Ovary (tissue), 10 donors: ENCODE measurements at places on chromosomes 6 and 20. TPM values are rescaled to one million over a fixed set of nuclear protein-coding genes. Genes with fewer than 3 reads are reported as not detected.

DNA sequence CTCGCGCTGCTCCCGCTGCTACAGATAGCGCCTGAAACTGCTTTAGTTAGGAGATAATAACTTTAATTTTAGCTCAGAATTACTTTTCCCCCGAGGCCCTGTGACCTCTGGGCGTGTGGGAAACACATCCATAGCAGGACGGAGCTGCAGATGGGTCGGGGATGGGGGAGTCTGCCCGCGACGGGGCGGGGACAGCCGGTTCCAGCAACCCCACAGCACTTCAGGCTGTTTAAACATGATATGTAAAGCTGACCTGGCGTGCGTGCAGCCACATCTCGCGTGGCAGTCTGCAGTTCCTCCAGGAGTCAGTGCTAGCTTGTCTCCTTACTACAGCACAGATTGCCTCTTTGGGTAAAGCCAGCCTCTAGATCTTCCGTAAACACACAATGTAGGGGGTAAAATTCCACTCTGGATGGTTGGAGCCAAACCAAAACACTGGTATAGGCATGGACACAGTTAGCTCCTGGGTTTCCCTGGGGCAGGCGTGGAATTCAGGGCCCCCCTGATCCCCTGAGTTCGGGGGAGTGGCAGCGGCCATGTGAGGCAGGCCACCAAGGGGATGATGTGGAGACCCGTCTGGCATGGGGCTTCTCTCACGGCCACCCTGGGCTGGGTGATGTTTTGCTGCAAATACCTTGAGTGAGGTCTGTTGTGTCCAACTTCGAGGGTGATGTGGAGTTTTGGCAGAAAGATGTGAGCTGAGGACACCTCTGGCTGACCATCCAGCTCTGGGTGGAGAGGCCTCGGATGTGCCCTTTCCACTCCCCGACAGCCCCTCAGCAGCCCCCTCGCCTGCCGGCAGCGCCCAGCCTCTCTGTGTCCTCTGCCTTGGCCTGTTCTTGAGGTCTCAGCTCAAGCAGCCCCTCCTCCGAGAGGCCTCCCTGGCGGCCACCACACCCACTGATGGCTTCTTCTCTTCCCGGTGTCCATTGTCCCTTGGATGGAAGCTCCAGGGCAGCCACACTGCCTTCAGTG lies 214.5 kb downstream of the TAF4 start:
- H3K27me3 ChIP-seq: no peaks in the 10 kb centered on the region
- H3K4me1 ChIP-seq: no peaks in the 10 kb centered on the region
- no peaks in the 10 kb centered on the region for H3K36me3 ChIP-seq
- no peak overlapping the region for H3K4me3 ChIP-seq

GRCh38 chr6:105964979-105965760 lies 121.0 kb upstream of the PRDM1 start:
- H3K4me3 ChIP-seq: no peak overlapping the region
- no peaks in the 10 kb centered on the region for H3K4me1 ChIP-seq
- H3K27me3 ChIP-seq: no peaks in the 10 kb centered on the region
- no peak overlapping the region for H3K27ac ChIP-seq
- DNase-seq: no peak

GRCh38 chr6:82419132-82419581 lies 55.5 kb downstream of the TPBG start:
- no peaks in the 10 kb centered on the region for H3K36me3 ChIP-seq
- H3K27ac ChIP-seq: no peak overlapping the region
- H3K4me1 ChIP-seq: no peaks in the 10 kb centered on the region
- H3K27me3 ChIP-seq: no peaks in the 10 kb centered on the region
- DNase-seq: no peak
- no peak overlapping the region for H3K4me3 ChIP-seq

DNA sequence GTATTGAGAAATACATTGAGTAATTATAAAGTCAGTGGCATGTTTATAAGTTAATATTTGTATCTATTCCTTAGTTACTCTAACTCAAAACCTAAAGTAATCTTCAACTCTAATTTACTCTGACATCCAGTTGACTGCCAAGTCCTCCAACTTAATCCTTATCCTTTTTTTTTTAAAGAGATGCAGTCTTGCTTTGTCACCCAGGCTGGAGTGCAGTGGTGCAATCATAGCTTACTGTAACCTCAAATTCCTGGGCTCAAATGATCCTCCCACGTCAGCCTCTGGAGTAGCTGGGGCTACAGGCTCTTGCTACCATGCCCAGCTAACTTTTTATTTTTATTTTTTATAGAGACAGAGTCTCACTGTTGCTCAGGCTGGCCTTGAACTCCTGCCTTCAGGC lies 24.4 kb downstream of the PTPN1 start:
- H3K27ac ChIP-seq: no peak overlapping the region
- H3K27me3 ChIP-seq: no peaks in the 10 kb centered on the region
- H3K4me3 ChIP-seq: no peak overlapping the region

- H3K4me3 ChIP-seq: no peak overlapping the region
- H3K27ac ChIP-seq: no peak overlapping the region
- peaks cover 2% of the 10 kb centered on the region for H3K4me1 ChIP-seq
- no peak for DNase-seq
These were observed 103.7 kb downstream of the MYO6 start for GRCh38 chr6:75852721-75853120.

GRCh38 chr6:41548098-41548840 lies 2.1 kb downstream of the FOXP4 start:
- no peak for DNase-seq
- no peak overlapping the region for H3K27ac ChIP-seq
- no peaks in the 10 kb centered on the region for H3K36me3 ChIP-seq

DNA sequence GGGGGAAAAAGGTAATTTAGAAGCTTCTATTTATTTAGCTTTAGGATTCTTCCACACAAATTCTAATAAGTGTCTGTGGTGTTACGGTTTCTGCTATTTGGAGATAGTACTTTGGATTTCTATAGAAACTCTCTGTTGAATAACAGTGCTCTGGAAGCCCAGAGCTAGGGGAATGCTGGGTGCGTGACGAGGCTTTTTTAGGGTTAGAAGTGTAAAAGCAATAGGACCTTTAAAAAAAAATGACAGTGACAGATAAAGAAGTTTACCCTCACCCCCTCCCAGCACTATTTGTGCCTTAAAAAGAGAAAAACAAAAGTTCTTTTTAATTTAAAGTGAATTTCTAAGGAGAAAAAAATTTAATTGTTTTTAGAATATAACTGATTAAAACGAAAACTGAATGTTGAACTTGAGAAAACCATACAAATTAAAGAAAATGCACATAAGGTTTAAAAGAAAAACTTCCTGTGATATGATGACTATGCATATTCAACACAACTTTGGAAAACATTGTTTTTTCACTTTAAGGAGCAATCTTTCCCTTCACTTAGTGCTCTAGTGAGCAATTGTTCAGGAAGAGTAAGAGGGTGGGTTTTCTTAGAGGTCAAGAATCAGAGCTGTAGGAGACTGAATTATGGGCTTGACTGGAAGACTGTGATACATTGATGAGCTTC lies 89.6 kb upstream of the RIPOR2 start:
- H3K4me1 ChIP-seq: no peaks in the 10 kb centered on the region
- DNase-seq: no peak
- H3K4me3 ChIP-seq: no peak overlapping the region
- no peaks in the 10 kb centered on the region for H3K36me3 ChIP-seq
- H3K27ac ChIP-seq: no peak overlapping the region
- no peaks in the 10 kb centered on the region for H3K27me3 ChIP-seq

DNA sequence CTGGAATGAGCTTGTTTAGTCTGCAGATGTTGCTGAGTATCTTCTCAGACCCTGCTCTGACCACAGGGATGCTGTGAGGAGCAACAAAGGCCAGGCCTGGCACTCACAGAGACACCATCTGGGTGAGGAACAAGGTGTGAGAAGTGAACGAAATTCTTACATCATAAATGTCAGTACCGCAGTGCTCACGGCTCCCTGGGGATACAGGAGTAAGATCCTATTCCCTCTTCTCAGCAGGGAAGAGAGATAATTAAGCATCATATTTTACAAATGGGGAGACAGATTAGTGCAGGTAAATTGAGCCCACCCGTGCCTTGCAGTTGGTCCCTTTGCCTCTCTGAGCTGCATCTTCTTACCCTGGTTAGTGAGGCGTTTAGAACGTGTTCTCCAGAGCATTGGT lies 106.2 kb downstream of the DTD1 start:
- no peaks in the 10 kb centered on the region for H3K27me3 ChIP-seq
- DNase-seq: no peak
- H3K36me3 ChIP-seq: no peaks in the 10 kb centered on the region
- no peak overlapping the region for H3K4me3 ChIP-seq
- H3K27ac ChIP-seq: no peak overlapping the region

DNA sequence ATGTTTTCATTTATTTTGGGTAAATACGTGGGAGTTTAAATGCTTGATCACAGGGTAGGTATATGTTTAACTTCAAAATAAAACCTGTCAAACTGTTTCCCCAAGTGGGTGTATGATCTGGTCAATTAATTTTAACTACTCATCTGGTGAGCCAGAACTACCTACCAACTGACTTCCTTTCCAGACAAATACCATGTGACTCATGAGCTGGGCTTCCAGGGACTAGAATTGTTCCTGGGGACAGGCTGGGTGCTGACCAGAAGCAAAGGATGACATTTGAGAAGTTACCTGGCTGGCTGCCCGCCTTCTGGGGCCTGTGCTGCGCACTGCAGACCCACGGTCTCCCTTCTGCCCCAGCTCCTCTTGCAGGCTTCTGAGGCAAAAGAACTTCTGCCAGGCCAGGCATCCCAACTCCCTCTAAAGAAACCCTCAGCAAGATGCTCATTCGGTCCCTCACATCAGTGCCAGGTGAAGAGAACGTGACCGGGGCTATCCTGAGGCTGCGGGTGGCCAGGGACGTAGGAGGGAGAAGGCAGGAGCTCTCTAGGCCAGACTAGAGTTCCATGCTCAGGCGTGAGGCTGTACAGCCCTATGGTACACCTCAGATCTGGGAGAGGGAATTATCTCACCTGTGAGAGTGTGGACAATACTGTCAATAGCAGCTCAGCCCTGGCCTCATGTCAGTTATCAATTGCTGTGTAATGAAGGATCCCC lies 103.6 kb downstream of the JPH2 start:
- H3K36me3 ChIP-seq: no peaks in the 10 kb centered on the region
- H3K4me1 ChIP-seq: peaks cover 1% of the 10 kb centered on the region
- no peaks in the 10 kb centered on the region for H3K27me3 ChIP-seq
- no peak overlapping the region for H3K4me3 ChIP-seq
- H3K27ac ChIP-seq: no peak overlapping the region

DNA sequence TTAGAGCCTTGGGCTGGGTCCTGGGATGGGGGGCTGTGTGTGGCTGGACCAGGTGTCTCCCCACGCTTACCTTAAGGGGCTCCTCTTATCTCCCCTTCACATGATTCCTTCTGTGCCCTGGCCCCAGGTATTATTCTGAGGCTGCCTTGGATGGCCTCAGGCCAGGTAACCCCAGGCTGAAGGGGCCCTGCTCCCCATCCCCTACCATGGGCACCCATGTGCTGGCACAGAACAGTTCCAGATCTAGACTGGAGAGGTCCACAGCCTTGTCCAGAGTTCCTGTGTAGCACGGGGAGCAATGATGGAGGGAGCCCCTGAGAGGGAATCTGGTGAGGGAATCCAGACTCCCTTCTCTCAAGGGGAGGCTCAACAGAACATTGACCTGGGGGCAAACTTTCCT lies 32.1 kb downstream of the MOCS1 start:
- H3K4me3 ChIP-seq: no peak overlapping the region
- H3K4me1 ChIP-seq: no peaks in the 10 kb centered on the region
- H3K27ac ChIP-seq: no peak overlapping the region

DNA sequence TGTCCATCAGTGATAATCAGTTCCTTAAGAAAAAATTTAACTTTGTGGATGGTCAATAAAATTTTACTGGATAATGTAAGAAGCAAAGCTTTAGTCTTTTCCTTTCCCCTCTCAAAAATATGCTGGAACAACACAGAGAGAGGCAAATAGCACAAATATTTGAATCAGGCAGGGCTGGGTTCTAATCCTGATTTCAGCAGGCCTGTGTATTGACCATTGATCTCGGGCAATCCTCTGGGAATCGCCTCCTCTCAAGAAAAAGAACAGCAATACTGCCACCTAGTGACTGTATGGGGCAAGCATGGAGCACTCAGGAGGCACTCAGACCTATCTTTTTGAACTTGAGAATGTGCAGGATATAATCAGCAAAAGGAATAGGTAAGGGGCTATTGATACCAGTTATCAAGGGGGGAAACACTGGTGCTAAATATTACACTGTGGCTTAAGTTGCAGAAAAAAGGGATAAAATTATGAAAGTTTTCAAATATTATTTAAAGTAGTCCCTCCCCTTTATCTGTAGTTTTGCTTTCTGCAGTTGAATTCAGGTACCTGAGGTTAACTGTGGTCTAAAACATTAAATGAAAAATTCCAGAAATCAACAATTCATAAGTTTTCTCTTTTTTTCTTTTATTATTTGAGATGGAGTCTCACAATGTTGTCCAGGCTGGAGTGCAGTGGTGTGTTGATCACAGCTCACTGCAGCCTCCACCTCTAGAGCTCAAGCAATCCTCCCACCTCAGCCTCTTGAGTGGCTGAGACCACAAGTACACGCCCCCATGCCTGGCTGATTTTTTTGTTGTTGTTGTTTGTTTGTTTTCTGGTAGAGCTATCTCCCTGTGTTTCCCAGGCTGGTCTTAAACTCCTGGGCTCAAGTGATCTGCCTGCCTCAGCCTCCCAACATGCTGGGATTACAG lies 91.8 kb upstream of the NHSL1 start:
- DNase-seq: peak; percentile 31
- H3K27ac ChIP-seq: no peak overlapping the region
- H3K27me3 ChIP-seq: no peaks in the 10 kb centered on the region

- peak within 1 kb of the TSS; percentile 95 for H3K4me3 ChIP-seq
- no peaks in the 10 kb centered on the region for H3K27me3 ChIP-seq
- peak; percentile 82 for DNase-seq
- peaks cover 27% of the 10 kb centered on the region for H3K4me1 ChIP-seq
- peak within 1 kb of the TSS; percentile 97 for H3K27ac ChIP-seq
- no peaks in the 10 kb centered on the region for H3K36me3 ChIP-seq
These were observed at the start of gene TEAD3 for GRCh38 chr6:35496841-35497570. Gene TEAD3 (minus strand): TSS chr6:35497079.

DNA sequence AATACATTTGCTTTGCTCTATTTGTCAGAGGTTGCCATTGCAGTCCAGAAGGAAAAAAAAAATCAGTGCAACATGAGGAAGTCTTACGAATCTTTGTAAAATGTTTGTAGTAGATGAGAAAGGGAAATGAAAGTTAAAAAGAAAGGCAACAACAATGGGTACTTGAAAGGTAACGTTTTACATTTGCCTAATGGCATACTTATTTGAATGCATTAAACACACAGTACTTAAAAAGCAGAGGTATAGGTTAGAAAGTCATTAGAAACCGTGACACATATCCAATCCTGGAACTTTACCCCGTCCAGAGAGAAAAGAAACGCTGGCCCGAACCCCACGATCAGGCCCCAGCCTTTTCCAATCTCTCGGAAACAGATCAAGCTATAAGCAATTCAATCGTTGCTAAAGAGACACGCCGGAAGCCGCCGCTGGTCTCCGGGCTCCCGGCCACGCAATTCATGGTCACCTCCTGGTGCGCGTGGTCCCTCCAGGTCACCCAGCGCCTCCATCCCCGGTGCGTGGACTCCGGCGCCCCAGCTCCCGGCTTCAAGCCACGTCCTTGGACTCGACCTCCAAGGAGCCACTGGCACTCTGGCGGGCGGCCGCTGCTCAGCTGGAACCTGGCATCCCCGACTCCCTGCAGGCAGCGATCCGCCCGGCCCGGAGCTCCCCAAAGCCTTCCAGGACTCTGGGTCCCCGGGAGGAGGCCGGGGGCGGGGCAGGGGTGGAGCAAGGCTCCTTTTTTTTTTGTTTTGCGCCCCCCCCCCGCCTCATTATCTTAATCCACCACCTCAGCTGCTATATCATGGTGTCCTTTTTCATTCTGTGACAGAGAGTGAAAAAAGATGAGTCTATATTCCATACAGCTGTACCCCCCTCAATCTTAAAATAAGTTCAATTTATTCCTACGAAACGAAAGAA lies at the start of gene SLC18B1:
Gene SLC18B1, minus strand, starts transcription at position 687 of the 918 bp plus-strand sequence. Its CDS starts 181 bp downstream, at position 506.
- peak; percentile 71 for DNase-seq
- H3K27me3 ChIP-seq: no peaks in the 10 kb centered on the region
- H3K36me3 ChIP-seq: no peaks in the 10 kb centered on the region
- H3K4me1 ChIP-seq: no peaks in the 10 kb centered on the region
- H3K4me3 ChIP-seq: peak within 1 kb of the TSS; percentile 48

ANGPT4 gene
- polyA plus RNA-seq: 3.0 TPM

SLC35F1 gene
- 2.5 TPM for polyA plus RNA-seq

PTCHD4 gene
- 0.07 TPM for polyA plus RNA-seq
